ENCODE measurements at places on chromosomes 1 and 21.

GRCh38 chr1:33872275-33872674 lies 8.4 kb downstream of the HMGB4 start:
- no peak for DNase-seq

- DNase-seq, result no peak
Measured at GRCh38 chr1:210342986-210343780, 14.5 kb downstream of the HHAT start.

- DNase-seq, result no peak
Measured at GRCh38 chr1:152034654-152035538, 1.9 kb downstream of the S100A11 start.

- DNase-seq, result no peak
Measured at GRCh38 chr1:154990276-154990675, 3.1 kb upstream of the LENEP start.

DNA sequence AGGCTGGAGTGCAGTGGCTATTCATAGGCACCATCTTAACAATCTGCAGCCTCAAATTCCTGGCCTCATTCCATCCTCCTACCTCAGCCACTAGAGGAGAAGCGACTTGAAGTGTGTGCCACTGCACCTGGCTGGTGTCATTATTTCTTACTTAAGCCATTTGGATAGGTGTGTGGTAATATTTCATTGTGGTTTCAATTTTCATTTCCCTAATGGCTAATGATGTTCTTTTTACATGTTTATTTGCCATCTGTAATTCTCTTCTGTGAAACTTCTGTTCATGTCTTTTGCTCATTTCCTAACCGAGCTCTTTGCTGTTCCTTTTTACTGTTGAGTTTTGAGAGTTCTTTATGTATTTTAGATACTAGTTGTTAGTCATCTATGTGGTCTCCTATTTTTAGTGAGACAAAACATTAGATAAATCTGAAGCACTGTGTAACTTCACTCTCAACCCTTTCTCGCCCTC lies 66.8 kb downstream of the SLC27A3 start:
- no peak for DNase-seq

DNA sequence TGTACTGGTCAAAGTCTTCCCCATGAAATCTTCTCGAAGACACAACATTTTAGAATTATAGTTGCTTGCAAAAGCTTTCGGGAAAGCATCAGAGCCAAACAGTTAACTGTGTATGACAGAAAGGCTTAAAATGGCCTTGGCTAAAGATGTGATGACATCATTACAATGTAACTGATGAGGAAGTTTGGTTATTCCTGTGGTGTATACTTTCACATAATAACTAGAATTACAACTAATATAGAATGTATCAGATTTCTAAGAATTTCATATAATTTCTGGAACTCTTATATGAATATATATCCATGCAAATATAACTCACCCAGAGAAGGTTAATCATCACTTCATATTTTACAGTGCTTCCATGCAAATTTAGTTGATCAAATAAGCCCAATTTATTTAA lies 8.4 kb downstream of the TP73 start:
- DNase-seq, result no peak

DNA sequence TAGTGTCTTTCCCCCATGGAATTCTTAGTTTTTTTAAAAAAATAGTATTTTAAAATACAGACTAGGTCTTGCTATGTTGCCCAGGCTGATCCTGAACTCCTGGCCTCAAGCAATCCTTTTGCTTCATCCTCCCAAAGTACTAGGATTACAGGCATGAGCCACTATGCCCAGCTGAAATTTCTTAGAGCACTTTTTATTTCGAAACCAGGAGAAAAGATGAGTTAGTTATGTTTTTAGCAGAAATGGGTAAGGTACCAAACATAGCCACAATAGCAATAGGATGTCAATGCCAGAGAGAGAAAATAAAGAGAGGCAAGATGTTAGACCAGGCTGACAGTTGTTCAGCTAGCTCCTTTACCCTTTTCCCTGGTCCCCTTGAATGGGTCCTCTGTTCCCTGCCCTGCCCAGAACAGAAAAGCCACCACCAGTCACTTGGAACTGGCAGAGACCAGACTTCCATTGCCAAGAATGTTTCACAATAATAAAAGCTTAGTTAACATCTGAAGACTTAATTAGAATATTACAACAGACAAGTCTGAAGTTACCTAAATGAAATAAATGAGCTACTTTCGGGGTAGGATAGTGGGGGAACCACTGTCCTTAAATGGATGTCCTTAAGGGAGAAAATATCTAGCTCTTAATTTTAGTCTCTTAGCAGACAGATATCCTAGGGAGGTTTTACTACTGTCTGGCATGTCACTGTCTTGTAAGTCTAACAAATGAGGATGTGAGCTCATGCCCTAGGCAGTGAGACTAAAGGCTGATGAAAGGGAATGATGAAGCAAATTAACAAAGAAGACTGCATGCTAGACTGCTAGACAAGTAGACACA lies 54.3 kb downstream of the ABL2 start:
- DNase-seq, result peak; percentile 69
